SW 1271 (cell line): ENCODE measurements at places on chromosomes 7 and 10.

DNA sequence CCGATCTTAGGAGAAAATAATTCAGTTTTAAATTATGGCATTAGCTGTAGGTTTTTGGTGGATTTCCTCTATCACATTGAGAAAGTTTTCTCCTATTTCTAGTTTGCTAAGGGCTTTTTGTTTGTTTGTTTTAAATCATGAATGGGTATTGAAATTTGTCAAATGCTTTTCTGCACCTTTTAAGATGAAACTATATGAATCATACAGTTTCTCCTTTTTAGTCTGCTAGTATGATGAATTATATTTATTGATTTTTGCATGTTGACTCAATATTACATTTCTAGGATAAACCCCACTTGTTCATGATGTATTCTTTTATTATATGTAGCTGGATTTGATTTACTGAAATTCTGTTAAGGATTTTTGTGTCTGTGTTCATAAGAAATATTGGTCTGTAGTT lies 70.3 kb upstream of the PIP4K2A start:
- no peak for DNase-seq

DNA sequence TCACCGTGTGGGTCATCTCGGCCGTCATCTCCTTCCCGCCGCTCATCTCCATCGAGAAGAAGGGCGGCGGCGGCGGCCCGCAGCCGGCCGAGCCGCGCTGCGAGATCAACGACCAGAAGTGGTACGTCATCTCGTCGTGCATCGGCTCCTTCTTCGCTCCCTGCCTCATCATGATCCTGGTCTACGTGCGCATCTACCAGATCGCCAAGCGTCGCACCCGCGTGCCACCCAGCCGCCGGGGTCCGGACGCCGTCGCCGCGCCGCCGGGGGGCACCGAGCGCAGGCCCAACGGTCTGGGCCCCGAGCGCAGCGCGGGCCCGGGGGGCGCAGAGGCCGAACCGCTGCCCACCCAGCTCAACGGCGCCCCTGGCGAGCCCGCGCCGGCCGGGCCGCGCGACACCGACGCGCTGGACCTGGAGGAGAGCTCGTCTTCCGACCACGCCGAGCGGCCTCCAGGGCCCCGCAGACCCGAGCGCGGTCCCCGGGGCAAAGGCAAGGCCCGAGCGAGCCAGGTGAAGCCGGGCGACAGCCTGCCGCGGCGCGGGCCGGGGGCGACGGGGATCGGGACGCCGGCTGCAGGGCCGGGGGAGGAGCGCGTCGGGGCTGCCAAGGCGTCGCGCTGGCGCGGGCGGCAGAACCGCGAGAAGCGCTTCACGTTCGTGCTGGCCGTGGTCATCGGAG lies 1.8 kb downstream of the ADRA2A start:
- DNase-seq = no peak

- peak; percentile 85 for DNase-seq
Observed at GRCh38 chr7:118214051-118214832, 10.3 kb upstream of the ANKRD7 start.

GRCh38 chr7:146366938-146367337 lies 250.3 kb downstream of the CNTNAP2 start:
- no peak for DNase-seq

GRCh38 chr10:129716881-129717280 lies 247.2 kb downstream of the EBF3 start:
- no peak for DNase-seq
